IPS DF 19.7 (cell line): ENCODE measurements at places on chromosomes 6 and 20.

GRCh38 chr20:12077875-12078274, 160.2 kb downstream of the BTBD3 start:
- no peak for DNase-seq

DNA sequence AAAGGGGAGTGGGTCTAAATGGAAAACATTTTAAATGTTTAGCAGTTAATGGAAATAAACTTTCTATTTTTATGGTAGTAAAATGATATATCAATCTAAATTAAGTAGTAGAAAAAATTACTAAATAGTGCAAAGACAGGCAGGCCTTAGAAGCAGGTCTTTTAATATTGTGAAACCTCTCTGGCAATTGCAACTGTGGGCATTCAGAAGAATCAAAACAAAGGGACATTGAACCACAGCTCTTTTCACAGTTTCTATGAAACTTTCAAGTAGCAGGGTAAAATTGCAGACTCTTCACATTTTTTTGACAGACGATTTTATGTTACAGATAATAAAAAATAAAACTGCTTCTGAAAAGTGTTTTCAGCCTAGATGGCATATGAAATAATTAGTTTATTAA, 533.7 kb downstream of the BCKDHB start:
- DNase-seq, result no peak

- DNase-seq, result no peak
Measured at GRCh38 chr6:153625089-153625488, 414.0 kb upstream of the OPRM1 start.

GRCh38 chr6:108442770-108443520, 117.8 kb upstream of the FOXO3 start:
- no peak for DNase-seq

GRCh38 chr6:37059344-37060194, 54.1 kb downstream of the FGD2 start:
- no peak for DNase-seq
